ENCODE measurements at places on chromosomes 3 and 15. TPM values are rescaled to one million over a fixed set of nuclear protein-coding genes. Genes with fewer than 3 reads are reported as not detected.

The IMP3 gene
- polyA plus RNA-seq = 191 TPM

- no peaks in the 10 kb centered on the region for H3K36me3 ChIP-seq
- H3K27ac ChIP-seq = no peak overlapping the region
- no peak for DNase-seq
- H3K4me1 ChIP-seq = no peaks in the 10 kb centered on the region
- no peaks in the 10 kb centered on the region for H3K27me3 ChIP-seq
These were observed 161.4 kb upstream of the POU1F1 start for GRCh38 chr3:87437765-87438164.

The TM4SF4 gene
- not detected for polyA plus RNA-seq

DNA sequence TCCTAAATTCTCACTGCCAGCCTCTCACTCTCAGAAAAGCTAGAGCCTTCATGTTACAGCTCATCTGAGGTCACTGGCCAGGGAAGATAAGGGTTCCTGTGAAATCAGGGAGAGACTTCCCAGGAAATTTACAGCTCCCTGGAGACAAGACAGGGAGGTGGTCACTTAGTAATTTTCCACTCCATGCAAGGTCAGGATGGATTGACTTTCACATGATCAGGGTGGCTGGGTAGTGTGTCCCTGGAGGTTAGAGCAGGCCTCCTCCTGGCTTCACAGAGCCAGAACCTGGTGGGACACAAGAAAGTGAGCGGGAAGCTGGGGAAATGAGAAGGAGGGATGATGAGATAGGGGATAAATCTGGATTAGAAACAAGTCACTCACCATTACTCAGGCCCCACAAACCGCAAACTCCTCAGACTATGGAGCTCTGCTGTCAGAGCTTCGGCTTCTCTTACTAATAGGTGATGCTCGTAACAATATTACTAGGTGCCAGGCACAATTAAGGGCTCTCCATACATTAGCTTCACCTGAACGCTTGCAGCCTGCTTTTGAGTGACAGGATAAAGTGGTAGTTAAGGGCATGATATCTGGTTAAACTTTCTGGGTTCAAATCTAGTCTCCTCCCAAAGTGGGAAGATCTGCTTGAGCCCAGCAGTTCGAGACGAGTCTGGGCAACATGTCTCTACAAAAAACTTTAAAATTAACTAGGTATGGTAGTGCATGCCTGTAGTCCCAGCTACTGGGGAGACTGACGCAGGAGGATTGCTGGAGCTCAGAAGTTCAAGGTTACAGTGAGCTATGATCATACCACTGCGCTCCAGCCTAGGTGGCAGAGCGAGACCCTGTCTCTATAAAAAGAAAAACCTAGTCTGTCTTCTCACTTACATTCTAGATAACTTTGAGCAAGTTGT is 24.9 kb downstream of the DUOX2 start:
- no peaks in the 10 kb centered on the region for H3K36me3 ChIP-seq
- H3K4me3 ChIP-seq = no peak overlapping the region
- no peak overlapping the region for H3K27ac ChIP-seq
- H3K27me3 ChIP-seq = no peaks in the 10 kb centered on the region
- H3K4me1 ChIP-seq = no peaks in the 10 kb centered on the region

DNA sequence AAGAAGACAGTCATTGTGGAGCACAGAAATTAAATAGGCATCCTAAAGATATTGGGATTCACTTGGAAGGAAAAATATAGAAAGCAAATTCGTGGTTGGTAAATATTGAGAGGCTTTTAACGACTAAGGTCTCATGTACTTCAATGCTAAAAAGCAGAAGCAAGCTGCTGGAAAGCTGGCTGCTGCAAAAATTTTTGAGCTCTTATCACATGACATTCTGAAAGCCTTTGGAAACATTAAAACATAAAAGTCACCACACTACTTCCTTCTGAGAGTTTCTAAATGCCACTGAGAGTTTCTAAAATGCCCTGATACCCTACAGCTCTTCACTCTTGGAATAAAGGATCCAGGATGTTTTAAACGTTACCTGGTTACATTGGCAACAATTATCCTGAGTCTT is 39.0 kb upstream of the CBLB start:
- DNase-seq = no peak
- no peak overlapping the region for H3K27ac ChIP-seq
- H3K4me1 ChIP-seq = no peaks in the 10 kb centered on the region
- H3K4me3 ChIP-seq = no peak overlapping the region

- H3K4me3 ChIP-seq = no peak overlapping the region
- H3K36me3 ChIP-seq = no peaks in the 10 kb centered on the region
- no peaks in the 10 kb centered on the region for H3K27me3 ChIP-seq
These were observed 290.5 kb downstream of the NAALADL2 start for GRCh38 chr3:175149675-175150074.

DNA sequence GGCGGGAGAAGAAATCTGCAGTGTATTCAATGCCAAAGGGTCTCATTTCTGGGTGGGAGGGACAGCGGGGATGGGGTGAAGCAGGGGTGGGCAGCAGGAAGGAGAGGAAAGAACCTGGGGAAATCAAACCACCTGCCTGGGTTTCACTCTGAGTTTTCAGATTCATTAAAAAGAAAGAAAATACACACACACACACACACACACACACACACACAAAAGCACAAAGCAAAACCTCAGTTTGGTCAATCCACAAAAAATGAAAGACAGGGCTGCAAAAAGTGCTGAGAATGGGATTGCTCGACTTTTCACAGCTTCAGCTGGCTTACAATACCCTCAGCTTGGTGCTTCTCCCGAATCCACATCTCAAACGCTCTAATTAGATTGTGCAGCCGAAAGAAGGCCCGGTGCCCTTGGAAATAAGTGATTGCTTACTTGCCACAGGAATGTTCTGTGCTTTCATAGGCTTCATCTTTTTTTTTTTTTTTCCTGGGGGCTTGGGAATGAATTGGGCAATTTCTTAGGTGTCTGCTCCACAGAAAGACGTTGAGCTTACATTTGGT is 370.5 kb downstream of the RORA start:
- no peak overlapping the region for H3K4me3 ChIP-seq
- no peaks in the 10 kb centered on the region for H3K27me3 ChIP-seq
- peaks cover 6% of the 10 kb centered on the region for H3K4me1 ChIP-seq
- no peaks in the 10 kb centered on the region for H3K36me3 ChIP-seq

GRCh38 chr15:35308802-35309201 is 223.7 kb upstream of the NANOGP8 start:
- H3K27ac ChIP-seq = no peak overlapping the region
- no peak overlapping the region for H3K4me3 ChIP-seq
- no peak for DNase-seq
- no peaks in the 10 kb centered on the region for H3K4me1 ChIP-seq
- no peaks in the 10 kb centered on the region for H3K27me3 ChIP-seq
- no peaks in the 10 kb centered on the region for H3K36me3 ChIP-seq

The LSAMP gene
- polyA plus RNA-seq = not detected

GRCh38 chr3:78820542-78820941 is 947.3 kb downstream of the ROBO1 start:
- H3K4me3 ChIP-seq = no peak overlapping the region
- no peak for DNase-seq
- H3K27ac ChIP-seq = no peak overlapping the region

All from CD4-positive, alpha-beta memory T cell (primary cell).